ENCODE measurements at places on chromosomes 5 and 9.

DNA sequence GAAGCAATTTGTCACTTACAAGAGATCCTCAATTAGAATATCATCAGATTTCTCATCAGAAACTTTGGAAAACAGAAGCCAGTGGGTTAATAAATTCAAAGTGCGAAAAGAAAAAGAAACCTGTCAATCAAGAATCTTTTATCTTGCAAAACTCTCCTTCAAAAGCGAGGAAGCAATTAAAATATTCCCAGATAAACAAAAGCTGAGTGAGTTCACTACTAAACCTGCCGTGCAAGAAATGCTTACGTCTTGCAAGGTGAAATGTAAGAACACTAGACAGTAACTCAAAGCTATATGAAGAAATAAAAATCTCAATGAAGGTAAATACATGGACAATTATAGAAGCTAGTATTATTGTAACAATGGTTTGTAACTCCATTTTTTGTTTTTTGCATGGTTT, 62.8 kb upstream of the IL33 start:
- DNase-seq: no peak

GRCh38 chr5:66945389-66946349, 250.9 kb downstream of the CD180 start:
- DNase-seq: no peak

DNA sequence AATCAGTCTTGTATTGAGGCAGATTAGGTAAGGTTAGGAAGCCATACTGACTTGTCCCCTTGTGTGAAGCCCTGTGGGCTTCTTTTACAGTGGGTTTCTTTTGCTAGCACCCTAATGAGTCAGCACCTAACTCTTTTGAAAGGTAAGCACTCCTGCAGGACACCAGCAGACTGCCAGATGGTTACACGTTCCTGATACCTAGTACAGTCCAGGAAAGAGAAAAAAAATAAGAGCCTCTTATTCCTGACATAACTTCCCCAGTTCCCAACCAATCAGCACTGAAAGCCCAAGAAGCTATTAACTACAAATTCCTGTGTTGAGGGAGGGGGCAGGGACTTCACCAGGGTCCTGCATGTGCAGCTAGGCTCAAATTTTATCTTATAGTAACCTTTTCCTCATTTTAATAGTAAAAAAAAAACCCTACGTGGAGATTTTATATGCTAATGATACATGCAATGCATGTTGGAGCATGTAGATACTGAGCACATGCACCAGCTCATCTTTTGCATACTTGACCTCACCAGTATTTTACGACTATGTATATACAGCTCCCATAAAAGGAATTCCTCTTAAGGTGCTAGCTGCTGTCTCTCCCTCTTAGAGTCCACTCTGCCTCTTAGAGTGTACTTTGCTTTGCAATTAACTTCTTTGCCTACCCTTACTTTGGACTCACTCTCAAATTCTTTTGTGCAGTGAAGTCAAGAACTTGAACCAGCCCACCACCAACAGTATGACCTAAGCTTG, 84.7 kb upstream of the RORB start:
- DNase-seq: no peak

DNA sequence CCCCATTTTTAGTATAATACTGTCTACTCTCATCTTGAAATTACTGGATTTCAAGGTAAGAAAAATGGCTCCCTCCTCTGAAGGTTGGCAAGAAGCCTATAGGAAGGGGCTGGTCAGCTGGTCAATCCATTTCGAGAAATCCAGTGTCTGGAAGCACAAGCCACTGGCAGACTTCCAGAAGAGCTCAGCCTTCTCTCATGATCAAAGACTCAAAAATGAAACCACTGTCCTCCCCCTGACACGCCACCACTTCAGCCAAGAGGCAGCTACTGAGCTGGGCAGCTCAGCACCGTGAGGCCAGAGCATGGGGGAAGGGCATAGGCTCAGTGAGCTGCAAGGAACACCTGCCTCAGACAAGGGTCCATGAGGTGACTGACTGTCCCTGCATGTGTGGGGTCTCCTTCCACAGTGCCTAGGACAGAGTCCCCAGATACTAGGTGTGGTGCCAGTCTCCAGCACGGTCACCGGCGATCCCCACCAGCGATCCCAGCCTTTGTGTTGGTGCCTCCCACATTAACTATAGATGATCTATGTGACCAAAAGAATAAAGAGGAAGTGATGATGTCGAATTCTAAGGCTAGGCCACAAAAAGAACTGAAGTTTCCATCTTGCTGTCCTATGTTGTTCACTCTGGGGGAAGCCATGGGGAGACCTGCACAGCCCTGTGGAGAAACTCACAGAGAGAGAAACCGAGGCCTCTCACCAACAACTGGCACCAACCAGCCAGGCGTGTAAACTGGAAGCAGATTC, 100.1 kb upstream of the LRRTM2 start:
- no peak for DNase-seq

GRCh38 chr5:55918087-55919035, 67.2 kb downstream of the IL31RA start:
- DNase-seq: no peak

DNA sequence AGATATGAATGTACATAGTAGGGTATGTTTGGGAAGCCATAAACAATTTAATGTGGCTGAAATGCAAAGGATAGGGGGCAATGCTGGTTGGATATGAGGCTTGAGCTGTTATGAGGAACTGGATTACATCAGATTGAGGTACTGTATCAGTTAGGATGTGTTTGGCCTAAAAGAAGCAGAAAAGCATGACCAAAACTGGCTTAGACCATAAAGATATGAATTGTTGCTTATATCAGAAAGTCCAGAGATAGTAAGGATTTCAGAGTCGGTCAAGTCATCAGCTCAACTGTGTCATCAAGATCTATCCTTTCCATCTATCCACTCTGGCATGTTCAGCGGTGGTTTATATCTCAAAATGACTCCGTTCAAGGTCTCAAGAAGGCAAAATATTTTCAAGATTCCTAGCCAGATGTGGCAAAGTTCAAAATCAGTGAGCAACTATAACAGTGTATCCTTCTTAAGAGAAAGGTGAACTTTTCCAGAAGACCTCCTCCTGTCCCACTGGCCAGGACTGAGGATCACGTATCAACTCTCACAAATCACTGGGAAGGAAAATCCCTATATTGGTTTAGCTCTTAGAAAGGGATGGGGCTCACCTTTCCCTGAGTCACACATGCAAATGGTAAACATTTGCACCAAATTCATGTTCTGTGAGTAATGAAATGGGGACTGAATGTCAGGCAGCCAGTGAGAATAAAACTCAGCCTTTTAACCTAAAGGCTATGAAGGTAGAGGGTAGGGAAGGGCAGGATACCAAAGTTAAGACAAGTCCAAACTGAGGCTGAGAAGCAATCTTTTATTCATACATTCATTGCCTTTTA, 257.8 kb downstream of the TRIM32 start:
- no peak for DNase-seq

DNA sequence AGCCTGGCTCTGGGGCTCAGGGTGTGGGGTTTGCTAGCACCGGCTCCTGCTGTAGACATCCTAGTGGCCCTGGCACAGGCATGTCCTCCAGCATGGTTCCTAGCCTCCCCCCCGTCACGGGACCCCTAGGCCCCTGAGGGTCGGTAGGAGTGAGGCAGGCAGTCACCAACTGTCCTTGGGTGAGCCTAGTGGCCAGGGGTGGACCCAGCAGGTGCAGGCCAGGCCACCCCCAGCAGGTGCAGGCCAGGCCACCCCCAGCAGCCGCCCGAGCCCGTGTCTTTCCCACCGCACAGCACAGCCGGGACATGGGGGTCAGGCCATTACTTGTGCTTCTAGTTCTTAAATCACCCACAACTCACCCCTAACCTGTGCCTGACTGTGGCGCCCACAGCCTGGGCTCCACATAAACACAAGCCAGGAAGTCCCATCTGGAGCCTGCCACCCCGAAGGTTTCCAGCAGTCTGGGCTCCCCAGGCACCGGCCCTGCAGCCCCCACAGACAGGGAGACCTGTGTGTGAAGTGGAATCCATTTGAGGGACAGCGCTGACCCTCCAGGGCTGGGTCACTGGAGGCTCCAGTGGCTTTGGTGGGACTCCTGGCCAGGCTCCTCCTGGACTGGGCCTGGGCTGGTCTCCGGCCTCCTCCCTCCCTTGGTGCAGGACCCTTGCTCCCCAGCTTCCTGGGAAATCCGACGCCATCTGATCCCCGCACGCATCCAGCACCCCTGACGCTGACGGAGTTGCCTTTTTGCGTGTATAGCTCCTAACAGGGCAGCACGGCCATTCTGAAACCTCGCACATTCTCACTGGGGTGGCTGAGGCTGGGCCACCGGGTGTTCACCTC, 114.1 kb upstream of the LPCAT1 start:
- no peak for DNase-seq

GRCh38 chr5:137040641-137041340, 458.3 kb downstream of the SPOCK1 start:
- DNase-seq: no peak

DNA sequence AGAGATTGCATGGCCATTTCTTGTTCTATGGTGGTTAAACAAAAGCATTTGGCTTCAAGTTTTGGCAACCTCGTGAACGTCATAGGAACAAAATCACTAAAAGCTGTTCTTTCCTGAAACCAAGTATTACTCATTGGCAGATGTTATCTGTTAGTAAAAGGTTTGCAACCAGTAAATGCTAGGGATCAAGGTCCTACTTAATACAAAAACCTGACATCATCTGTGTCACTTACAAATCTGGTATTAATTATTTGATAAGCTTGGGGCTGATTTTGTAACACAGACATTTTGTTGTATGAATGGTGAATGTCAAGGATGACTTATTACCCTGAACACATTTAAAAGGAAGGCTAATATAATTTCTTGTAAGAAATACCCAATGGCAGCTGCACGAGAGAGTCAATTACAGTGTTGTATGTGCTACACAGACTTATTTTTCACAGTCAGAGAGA, 486.4 kb upstream of the ZNF608 start:
- DNase-seq: no peak

DNA sequence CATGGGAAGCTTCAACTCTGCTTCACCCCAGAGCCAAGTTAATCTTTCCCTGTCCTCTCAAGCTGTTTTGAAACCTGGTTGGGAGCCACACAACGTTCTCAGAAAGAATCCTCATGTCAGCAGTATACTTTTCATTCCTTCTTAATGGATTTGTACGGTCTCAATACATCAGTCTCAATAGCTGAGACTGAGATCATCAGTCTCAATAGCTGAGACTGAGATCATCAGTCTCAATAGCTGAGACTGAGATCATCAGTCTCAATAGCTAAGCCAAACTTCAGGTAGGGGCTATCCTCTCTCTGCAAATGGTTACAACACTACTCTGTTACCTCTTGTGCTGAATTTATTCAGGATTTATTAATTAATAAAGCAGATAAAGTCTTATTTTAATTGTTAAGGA, 1317.4 kb upstream of the CDH9 start:
- DNase-seq: no peak

- DNase-seq: no peak
Measured at GRCh38 chr5:142325725-142326479, 1.1 kb upstream of the SPRY4 start.

GRCh38 chr9:138077126-138077525, 199.5 kb downstream of the CACNA1B start:
- no peak for DNase-seq

GRCh38 chr5:125065741-125066140, 319.3 kb upstream of the ZNF608 start:
- DNase-seq: no peak

DNA sequence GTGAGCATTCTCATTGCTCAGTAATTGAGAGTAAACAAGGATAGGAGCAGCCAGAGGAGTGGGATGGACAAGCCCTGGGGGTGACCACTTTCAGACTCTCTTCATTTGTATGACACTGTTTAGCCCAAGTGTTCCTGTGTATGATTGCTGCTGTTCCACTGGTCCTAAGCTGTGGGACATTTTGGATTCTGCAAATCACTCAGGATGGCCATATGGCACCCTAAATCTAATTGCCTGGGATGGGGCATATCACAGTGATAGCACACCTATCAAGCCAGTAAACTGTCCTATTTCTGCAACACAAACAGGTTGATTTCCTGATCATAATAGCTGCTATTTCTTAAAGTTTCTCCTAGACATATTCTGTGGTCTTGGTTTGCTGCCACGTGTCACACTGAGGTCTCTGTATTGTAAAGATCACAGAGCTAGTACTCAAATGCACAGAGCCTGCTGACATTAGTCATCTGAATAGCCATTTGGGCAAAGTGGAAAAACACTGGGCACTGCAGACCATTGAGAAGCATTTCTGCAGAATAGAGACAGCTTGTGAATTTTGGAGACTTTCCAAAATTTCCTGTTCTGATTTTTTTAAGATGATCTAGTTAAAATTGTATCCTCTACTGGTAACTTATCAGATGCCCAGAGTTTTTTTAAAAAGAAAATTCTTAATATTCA, 320.2 kb downstream of the RFX3 start:
- DNase-seq: no peak

DNA sequence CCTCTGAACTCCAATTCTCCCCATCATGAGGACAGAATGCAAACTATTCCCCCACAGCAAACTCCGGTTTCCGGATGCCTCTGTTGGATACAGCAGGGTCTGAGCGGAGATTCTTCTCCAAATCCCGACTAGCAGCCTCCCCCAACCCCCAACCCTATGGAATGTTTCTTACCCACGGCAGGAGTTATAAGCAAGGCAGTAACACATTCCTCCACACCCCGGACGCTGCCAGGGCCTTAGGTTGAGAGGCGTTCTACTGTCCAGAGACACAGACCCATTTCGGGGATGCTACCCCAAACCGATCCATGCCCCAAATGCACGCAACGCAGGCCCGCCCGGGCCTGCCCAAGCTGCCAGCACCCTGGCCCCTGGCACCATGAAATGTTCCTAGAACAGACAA, 85.6 kb upstream of the LMX1B start:
- DNase-seq: no peak

- DNase-seq: no peak
Measured at GRCh38 chr5:73370640-73371583, 77.7 kb downstream of the FOXD1 start.

- no peak for DNase-seq
Measured at GRCh38 chr9:3511551-3511950, 14.2 kb downstream of the RFX3 start.

- DNase-seq: no peak
Measured at GRCh38 chr5:147748590-147748989, 33.9 kb downstream of the JAKMIP2 start.

GRCh38 chr5:134468921-134469400, 56.5 kb upstream of the JADE2 start:
- DNase-seq: no peak

GRCh38 chr9:71302776-71303175, 181.4 kb upstream of the TRPM3 start:
- DNase-seq: no peak

GRCh38 chr9:109903515-109904138, 123.6 kb downstream of the PALM2AKAP2 start:
- DNase-seq: no peak

GRCh38 chr5:15601853-15602252, 101.9 kb downstream of the FBXL7 start:
- no peak for DNase-seq

DNA sequence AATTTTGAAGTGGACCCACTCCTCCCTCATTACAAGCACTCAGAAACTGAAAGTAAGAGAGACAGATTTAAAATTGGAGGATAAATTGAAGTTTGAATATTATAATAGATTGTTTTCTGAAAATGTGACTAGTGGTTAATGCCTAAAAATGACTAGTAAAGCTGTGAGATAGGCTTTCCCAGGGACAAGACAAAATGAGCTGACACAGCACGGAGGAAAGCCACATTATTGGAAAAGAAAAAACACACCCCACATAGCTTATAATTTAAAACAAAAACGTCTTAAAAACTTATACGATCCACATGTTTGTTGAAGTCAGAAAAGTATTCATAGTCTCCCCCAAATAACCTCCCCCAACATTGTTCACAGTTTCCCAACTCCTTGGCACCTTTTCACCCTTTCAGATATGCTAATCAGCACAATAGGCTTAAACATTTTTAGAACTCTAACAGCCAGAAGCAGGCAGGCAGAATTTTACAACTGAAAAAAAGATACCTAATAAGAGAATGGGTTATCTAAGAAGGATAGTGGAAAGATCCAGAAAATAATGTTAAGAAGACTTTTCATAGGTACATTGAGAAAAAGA, 6.1 kb downstream of the C7 start:
- no peak for DNase-seq

Data from omental fat pad (tissue), 4 donors.